ENCODE measurements at places on chromosomes 5 and 9.
A peak's percentile ranks its signal among the peaks of the same experiment; 100 is the strongest.

DNA sequence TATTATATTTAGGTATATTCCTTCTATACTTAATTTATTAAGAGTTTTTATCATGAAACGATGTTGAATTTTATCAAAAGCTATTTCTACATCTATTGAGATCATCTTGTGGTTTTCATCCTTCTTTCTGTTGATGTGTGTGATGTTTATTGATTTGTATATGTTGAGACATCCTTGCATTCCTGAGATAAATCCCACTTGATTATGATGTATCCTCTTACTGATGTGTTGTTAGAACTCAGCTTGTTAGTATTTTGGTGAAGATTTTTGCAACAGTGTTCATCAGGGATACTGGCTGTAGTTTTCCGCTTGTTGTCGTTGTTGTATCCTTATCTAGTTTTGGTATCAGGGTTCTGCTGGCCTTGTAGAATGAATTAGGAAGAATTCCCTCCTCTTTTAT lies 213.6 kb downstream of the GDNF start:
- no peak for DNase-seq

GRCh38 chr5:124651663-124652513 lies 94.6 kb downstream of the ZNF608 start:
- peak; percentile 27 for DNase-seq

DNA sequence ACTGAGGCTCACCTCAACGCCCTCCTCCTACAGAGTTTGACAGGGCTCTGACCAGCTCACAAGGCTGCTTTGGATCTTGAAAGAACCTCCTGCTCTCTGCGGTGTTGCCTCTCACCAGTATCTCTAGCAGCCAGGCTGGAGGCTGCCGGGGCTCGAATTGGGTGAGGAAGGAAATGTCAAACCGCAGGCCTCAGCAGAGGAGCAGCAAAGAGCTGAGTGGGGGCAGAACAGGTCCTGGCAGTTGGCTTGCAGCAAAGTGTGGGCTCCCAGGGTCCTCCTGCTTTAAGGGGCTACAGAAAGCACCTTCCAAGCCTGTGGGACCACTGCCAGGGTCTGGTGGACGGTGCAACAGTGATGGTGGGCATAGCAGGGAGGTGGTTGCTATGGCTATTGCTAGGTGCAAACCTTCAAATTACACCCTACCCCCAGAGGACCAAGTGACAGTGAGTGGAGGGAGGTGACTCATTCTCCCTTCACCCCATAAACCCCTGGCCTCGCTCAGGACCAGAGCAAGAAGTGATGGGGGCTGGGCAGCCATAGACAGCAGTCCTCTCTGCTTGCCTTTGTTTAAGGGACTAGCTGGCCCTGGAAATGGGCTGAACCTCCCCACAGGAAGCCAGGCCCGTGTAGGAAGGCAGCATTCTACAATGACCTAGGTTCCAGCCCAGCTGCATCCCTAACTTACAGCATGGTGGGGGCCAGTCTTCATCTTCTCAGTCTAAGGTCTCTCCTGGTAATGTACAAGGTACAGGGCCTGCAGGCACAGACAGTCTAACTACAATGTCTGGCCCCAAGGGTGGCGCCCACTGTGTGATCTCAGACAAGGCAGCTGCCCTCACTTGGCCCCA lies 18.7 kb downstream of the LCP2 start:
- DNase-seq: peak; percentile 94

DNA sequence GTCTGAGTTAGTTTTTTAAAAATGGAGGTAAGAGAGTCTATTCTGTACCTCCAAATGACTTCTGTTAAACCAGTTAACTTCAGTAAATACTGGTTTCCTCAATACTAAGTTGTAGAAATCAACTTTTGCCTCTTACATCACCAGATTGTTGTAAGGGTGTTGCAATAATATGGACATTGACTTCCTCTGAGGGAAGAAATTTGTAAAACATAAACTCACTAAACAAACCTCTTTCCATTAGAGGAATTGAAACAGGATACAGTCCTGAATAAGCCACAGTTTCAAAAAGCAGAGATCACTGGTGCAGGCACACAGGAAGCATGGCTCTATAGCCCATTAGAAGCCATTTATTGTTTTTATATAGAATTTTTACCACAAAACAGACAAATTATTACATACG lies 32.7 kb upstream of the SLCO6A1 start:
- no peak for DNase-seq

DNA sequence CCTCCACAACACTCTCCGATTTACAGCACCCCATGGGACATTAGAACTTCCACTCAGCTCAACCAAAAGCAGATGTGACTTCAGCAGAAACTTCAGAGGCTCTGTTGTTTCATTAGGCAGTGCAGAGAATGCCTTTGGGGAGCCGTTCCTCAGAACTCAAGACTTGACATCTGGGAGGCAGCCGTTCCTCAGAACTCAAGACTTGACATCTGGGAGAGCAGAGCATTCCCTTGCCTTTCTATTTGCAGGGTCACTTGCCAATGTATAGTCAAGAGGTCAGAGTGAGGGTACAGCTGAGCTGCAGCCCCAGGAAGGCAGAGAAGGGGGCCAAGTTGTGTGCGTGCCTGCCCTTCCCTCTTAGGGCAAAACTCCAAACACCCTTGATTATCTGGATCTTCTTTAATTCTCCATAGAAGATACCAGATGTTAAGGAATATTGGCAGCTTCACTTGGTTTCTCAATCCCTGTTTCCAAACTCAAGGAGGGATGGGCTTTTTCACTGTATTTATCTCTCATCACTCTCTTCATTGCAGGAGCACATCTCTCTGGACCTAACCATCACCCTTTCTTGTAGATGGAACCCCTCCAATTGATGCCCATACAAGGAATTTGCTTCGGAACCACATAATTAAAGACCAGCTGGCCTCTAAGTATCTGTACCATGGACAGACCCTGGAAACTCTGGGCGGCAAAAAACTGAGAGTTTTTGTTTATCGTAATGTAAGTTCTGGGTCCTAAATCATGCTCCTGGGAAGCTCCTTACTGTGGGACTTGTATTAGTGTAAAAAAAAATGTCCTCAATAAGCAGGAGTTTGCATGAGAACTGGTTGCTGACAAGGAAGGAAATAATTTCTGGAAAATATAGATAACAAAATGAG lies 25.6 kb downstream of the TGFBI start:
- DNase-seq: no peak

GRCh38 chr5:174624733-174625522 lies 99.5 kb upstream of the MSX2 start:
- no peak for DNase-seq

DNA sequence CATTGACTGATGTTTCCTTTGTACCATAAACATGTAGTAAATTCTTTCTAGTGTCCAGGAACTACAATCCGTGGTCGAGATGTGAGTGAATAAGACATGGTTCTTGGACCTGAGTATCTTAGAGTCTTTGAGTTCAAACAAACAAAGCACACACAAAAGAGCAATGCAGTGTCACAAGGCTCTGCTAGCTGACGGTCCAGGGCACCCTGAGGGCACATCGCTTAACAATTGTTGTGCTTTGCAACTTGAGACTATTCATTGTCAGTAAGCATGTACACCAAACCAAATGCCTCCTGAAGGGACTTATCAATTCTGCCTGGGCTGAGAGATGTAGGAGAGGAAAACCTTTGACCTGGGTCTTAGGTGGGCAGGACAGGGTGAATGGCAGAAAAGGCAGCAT lies 84.8 kb downstream of the CAMK4 start:
- DNase-seq: no peak

GRCh38 chr9:116789081-116789480 lies 102.0 kb downstream of the TRIM32 start:
- DNase-seq: no peak

- DNase-seq: no peak
Observed at GRCh38 chr5:85472749-85473148, 1088.1 kb upstream of the EDIL3 start.

GRCh38 chr5:68049053-68049713 lies 166.4 kb upstream of the PIK3R1 start:
- DNase-seq: no peak

GRCh38 chr5:72071906-72072305 lies 35.4 kb upstream of the MAP1B start:
- DNase-seq: no peak

- DNase-seq: no peak
Observed at GRCh38 chr9:95078511-95078910, 239.0 kb downstream of the FANCC start.

DNA sequence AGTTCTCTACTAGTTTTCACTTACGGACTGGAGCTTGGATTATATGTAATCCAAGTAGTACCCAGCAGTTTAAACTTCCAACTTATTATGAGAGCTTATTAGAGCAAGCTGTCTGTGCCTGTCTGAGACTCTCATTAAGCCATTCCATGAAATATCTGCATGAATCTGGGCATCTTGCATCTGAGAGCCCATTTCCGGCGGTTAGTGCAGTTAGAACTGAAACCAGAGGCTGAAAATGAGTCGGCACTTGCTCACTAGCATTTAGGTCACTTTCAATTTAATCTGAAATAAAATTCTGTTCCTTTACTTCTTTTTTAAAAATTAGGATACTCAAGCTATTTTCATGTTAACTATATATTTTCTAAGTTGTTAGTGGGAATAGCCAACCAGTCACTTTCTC lies 102.2 kb downstream of the MEGF10 start:
- no peak for DNase-seq

- DNase-seq: no peak
Observed at GRCh38 chr9:38212016-38212415, 143.0 kb upstream of the SHB start.

GRCh38 chr5:127820910-127821553 lies 117.8 kb downstream of the CCDC192 start:
- DNase-seq: no peak

DNA sequence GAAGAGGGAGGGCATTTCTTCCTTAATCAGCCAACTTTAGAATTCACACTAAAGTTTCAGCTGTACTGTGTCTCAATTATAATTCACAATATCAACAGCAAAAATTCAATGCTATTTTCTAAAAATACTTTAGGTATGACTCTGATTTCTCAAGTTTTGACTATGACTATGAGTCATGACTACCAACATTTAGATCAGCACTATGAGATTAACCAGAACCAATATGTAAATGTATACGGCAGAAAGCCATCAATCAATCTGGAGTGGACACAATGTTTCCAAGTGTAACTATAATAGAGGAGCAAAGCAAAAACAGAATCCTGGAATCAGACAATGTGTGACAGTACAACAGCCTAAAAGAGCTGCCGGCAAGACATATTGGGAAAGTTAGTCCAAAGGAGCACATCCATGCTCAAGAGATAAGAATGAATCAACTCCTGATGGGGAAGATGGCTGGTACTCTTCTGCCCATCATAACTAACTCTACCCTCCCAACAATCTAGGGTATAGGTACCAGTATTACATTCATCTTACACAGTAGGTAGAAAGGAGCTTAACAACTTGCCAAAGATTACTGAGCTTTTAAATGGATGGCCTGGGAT lies 294.4 kb downstream of the SEMA5A start:
- DNase-seq: no peak

GRCh38 chr5:161134956-161135355 lies 282.9 kb upstream of the ATP10B start:
- DNase-seq: no peak

GRCh38 chr9:124263800-124264426 lies 6.2 kb downstream of the NEK6 start:
- DNase-seq: no peak

GRCh38 chr9:113311961-113312360 lies 8.8 kb upstream of the RNF183 start:
- no peak for DNase-seq

GRCh38 chr9:103997856-103998370 lies 96.2 kb upstream of the SMC2 start:
- no peak for DNase-seq

DNA sequence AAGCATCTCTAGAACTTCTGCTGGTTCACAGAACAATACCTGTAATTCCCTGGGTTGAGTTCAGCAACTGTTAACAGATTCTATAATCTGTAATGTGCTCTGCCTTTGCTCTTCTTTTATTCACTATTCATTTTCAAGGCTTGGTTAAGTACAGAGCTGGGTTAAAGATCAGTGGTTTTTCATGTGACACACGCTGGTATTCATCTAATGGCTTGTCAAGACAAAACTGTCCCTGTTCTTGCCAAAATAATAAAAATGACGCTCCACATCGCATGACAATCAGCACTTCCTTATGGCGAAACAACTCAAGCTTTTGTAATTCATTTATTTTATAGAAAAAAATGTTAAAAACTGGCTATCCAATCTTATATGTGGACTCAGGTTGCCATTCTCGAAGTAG lies 137.9 kb downstream of the BNC2 start:
- DNase-seq: no peak

GRCh38 chr9:138052322-138052615 lies 174.7 kb downstream of the CACNA1B start:
- DNase-seq: no peak

- DNase-seq: no peak
Observed at GRCh38 chr5:90855296-90856010, 296.9 kb downstream of the ADGRV1 start.

- peak; percentile 0 for DNase-seq
Observed at GRCh38 chr5:12023614-12024241, 119.5 kb upstream of the CTNND2 start.

DNA sequence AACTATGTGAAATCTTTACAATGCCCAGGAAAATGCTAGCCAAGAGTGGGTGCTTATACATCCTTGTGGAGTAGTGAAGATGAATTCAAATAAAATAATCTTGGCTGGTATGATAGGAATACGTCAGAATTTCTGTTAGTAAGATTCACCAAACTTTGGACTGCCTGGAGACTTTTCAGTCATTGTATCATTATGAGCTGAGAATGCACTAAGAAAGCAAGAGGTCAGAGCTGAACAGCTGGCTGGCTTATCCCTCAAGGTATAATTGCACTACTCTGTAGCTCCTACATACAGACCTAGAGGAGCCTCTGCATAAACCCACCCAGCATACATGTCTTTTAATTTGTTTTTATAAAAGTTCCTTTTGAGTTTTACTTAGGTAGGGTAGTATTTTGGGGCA lies 568.5 kb upstream of the RIOK2 start:
- DNase-seq: no peak

GRCh38 chr9:133347515-133347984 lies 381 bp downstream of the MED22 start:
- no peak for DNase-seq

GRCh38 chr5:96293966-96294883 lies 138.8 kb downstream of the PCSK1 start:
- DNase-seq: no peak

GRCh38 chr9:128113526-128114325 lies 13.8 kb downstream of the PTGES2 start:
- DNase-seq: no peak

DNA sequence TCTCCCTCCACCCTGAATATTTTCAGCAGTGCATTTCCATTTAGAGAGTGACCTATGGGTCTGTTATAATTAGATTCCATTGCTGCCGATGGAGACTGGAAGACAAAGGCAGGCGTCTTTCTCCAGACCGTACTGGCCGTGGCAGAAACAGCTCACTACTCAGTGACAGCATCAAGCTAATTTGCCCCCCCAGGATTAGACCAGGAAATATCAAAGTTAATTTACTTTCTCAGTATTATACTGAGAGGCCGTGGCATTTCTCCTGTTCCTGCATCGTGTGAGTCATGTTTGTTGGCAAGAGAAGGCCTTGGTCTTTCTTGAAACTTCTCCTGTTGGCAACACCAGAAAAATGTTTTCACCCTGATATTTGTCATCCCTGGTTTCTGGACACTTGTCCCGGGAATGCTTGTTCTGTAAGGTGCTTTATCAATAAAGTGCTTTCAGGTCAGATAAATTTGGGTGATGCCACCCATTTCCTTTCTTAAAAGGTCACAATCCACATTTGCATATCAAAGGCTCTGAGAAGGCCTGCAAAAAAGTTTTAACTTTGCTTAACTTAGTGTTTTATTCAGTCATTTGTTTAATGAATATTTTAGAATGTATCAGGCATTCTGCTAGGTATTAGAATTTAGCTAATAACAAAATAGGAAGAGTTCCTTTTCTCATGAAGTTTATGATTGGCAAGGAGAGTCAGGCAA lies 28.4 kb downstream of the SV2C start:
- DNase-seq: no peak

GRCh38 chr9:71821405-71821804 lies 53.1 kb upstream of the CEMIP2 start:
- DNase-seq: no peak

Measured in immature natural killer cell (primary cell).